ENCODE measurements at places on chromosomes 16 and 17. TPM values are rescaled to one million over a fixed set of nuclear protein-coding genes. Genes with fewer than 3 reads are reported as not detected.

Gene TOP2A
- 18.0 TPM for polyA plus RNA-seq

Gene GLIS2
- 1.6 TPM for polyA plus RNA-seq

Gene PDK2
- polyA plus RNA-seq = 12.1 TPM

Gene IRX5
- 19.6 TPM for polyA plus RNA-seq

Gene DYNC1LI2
- 34.5 TPM for polyA plus RNA-seq

Gene TENT4B
- polyA plus RNA-seq = 3.0 TPM

All from esophagus (tissue), 2 donors.